ENCODE measurements at places on chromosomes 7 and 10.

DNA sequence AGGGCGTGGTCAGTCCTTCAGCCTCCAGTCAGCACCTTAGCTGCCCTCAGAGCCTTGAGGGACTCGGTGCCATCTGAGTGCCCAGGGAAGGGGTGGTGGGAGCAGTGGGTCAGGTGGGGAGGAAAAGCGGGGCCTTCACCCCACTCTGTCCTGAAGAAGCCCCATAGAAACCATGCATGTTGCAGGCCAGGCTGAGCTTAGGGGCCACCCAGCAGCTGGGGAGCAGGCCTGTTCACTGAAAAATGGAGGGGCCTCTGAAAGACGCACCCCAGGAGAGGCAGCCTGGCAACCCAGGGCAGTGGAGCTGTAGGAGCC is 144.3 kb downstream of the GRID1 start:
- ATAC-seq, result no peak

DNA sequence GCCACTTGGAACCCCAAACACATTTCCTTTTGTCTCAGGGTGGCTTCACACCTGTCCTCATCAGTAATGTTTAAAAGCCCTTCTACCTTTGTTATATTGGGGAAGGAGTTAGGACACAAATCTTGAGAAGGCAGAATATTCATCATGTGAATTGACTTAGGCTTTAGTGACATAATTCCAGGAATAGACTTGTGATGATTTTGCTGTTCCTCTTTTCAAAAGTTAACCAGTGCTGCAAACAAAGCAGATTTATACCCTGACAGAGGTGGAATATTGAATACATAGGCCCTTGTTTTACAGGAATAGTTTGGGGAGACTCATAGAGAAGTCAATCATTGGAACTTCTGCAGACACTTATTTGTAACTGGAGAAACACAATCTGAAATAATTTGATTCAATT is 27.0 kb downstream of the ZNF786 start:
- no peak for ATAC-seq

DNA sequence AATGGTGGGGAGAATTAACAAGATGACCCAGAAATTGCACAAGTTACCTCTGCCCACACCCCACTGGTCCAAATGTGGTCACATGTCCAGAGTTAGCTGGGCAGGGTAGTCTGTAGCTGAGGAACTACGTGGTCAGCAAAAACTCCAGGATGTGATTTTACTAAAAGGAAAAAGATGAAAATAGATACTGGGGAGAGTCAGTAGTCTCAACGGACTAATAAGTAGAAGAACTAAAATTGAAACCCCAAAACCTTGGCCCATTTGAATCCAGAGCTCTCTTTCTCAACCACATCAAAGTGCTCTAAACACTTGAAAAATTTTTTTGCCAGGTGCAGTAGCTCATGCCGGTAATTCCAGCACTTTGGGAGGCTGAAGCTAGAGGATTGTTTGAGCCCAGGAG is 146.3 kb downstream of the SKIDA1 start:
- no peak for ATAC-seq

DNA sequence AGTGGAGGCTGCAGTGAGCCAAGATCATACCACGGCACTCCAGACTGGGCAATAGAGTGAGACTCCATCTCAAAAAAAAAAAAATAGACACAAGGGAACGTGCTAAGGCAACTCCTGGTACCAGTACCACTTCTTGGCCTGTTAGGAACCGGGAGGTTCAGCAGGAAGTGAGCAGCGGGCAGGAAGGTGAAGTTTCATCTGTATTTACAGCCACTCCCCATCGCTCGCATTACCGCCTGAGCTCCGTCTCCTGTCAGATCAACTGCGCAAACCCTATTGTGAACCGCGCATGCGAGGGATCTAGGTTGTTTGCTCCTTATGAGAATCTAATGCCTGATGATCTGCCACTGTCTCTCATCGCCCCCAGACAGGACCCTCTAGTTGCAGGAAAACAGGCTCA is 69.9 kb upstream of the FOXK1 start:
- no peak for ATAC-seq

DNA sequence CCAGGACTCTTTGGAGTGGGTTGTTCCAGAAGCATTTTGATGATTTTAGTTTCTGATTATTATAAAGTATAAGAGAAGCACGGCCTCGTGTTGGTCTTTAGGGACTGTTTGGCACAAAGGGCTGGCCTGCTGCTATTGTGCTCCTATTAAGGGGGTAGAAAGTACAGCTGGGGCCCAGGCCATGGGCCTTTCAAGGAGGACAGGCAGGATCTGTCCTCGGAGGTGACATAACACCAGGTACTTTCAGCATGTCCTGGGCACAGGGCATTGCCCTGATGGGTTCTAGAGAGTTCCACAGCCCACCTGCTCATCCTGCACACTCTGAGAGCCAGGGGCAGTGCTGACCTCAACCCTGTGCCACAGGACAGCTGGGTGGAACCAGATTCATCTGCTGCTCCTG is 24.9 kb downstream of the STRA8 start:
- no peak for ATAC-seq

- peak; percentile 58 for ATAC-seq
Measured at GRCh38 chr10:112985690-112986543, 35.9 kb downstream of the TCF7L2 start.
